ENCODE measurements at places on chromosomes 12 and 14.

DNA sequence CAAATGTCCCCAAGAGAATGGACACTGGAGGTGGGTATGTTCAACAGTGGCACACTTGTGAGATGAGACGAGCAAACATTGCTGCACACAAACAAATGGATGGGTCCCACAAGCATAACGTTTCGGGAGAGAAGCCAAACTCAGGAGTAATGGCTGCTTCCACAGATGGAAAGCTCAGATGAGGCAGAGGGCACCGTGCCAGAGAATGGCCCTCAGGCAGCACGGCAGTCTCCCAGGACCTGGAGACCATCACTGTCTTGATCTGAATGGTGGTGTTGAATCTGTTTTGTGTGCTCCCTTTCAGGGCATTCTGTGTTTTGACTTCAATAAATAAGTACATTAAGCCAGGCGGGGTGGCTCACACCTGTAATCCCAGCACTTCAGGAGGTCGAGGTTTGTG, 8.5 kb upstream of the CDCA4 start:
- DNase-seq: no peak

GRCh38 chr12:46549527-46550265, 177.1 kb upstream of the SLC38A2 start:
- DNase-seq: peak; percentile 78

- no peak for DNase-seq
Measured at GRCh38 chr12:16154990-16155389, 122.5 kb downstream of the SLC15A5 start.

DNA sequence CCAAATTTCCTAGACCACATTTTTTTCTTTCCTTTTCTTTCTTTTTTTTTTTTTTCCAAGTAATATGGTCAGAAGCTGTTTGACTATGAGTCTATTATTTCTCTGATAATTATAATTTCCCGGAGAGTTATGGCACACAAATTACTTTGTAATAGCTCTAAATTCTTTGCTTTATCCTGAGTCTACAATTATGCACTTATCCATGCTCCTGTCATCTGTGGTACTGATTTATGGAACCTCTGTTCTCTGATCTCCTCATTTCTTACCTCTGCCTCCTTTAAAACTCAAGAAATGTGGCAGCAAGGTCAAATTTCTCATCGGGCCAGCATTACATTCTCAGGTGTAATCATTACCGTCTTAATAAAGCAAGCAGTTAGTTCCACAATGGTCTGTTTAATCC, 282.1 kb downstream of the PAWR start:
- DNase-seq: no peak

- no peak for DNase-seq
Measured at GRCh38 chr14:70080076-70080475, 108.7 kb downstream of the SLC8A3 start.

- no peak for DNase-seq
Measured at GRCh38 chr12:1744932-1745331, 54.1 kb downstream of the ADIPOR2 start.

DNA sequence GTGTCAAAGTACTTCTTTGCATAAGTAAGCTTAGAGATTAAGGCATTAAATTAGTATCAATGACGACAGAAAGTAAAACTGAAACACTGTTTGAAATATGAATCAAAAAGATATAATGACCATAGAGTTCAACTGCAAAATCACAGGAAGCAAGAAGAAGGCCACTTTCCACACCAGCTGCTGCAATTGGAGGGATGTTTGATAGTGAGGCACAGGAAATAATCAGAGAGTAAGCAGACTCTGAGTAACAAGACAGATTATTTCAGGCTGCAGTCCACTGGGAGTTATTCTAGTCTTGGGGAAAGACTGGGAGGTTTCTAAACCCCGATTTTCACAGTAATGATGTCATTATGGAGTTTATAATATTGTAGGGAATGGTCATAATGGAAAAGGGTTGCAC, 12.9 kb downstream of the MDGA2 start:
- DNase-seq: no peak

DNA sequence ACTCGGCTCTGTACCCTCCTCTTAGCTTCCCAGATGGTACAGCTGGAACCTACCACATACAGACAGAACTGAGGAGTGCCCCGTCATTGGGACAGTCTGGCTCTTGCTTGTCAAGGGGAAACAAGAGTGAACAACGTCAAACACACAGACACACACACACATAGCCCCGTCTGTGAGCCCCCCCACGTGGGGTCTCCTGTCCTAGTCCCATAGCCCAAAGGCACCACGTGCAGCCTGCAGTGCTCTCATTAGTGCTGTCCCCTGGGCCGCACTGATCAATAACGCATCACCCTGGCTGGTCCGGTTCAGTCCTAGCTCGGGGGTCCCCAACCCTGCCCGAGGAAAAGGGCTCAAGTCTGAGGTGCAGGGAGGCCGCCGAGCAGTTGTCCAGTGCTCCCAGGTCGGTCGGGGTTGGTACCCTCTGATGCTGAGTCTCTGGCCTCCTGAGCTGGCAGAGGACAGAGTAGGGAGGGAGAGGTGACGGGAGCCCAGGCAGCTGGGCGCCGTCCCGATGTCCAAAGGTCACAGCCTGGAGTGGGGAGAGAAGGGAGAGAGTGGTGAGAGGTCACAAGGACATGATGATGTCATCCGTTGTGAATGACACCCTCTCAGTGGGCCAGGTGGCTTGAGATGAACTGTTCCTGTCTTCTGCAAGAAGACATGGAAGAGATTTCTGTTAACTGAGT, 105.4 kb upstream of the NOS1 start:
- DNase-seq: no peak

DNA sequence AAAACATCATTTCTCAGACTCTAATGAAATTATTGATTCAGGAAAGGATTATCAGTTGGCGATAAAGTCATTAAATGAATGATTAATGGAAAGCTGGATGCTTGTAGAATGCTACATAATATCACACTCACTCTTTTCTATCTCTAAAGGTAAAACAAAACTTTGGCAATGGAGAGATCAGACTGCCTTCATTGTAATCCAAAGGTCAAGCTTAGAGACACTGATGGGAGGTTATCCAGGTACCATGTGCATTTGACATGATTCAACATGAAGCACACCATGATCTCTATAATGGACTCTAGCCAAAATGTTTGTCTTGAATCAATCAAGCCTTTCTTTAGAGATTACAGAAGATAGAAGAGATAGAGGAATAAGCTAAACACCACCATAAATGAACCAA, 110.1 kb upstream of the USP44 start:
- no peak for DNase-seq

- DNase-seq: no peak
Measured at GRCh38 chr12:63977441-63977840, 132.9 kb downstream of the SRGAP1 start.

DNA sequence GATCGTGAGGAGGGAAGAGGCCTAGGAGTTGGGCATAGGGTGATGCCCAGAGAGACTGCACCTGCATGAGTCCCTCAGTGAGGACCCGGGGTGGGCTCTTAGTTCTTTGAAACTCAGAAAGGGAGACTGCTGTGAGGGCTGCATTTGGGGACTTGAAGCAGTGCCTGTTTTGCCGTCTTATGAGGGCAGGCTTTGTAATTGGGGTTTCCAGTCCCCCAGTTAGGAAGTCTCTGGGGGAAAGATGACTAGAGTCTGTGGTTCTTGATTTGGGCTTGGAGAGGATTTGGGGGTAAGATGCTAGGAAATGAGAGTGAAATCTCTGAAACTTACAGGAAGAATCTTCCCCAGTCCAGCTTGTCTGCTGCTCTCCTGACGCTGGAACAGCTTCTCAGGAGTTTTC, 99.6 kb downstream of the ARF6 start:
- DNase-seq: no peak

DNA sequence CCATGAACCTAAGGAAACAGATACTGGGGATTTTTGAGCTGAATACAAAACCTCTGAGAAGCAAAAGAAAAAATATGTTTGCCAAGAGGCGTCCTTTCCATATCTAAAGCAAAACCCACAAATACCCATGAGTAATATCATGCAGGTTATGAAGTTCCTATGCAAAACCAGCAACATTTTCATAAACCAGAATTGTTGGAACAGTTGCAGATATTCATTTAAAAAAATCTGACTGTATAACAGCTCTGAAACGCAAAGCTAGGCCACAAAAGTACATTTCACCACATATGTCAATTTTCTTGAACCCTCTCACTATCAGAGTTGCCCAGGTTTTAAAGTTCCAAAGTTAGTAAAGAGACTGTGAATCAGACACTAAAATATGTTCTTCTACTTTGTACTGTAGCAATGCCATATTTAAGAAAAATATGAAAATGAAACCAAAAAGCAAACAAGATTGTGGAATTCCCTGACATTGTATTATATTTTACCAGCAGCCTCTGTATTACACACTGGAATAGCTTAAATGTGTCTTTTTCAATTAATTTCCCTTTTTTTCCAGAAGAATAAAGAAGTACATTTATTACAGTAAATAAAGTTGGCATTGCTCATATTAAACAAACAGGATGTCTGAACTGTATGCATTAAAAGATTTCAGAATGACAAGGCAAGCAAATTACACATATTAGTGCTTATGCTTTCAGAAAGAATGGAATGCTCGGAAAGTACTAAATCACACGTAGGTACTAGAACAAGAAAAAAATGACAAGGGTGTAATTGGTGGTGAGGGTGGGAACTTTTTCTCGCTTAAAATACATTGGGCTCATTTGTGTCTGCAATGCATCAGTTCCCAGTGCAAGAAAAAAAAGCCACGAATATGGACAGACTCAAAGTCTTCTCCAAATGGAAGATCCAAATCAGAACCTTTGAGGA, 33.6 kb upstream of the HIF1A start:
- DNase-seq: no peak

GRCh38 chr14:94638961-94639817, 27.0 kb downstream of the SERPINA3 start:
- no peak for DNase-seq

DNA sequence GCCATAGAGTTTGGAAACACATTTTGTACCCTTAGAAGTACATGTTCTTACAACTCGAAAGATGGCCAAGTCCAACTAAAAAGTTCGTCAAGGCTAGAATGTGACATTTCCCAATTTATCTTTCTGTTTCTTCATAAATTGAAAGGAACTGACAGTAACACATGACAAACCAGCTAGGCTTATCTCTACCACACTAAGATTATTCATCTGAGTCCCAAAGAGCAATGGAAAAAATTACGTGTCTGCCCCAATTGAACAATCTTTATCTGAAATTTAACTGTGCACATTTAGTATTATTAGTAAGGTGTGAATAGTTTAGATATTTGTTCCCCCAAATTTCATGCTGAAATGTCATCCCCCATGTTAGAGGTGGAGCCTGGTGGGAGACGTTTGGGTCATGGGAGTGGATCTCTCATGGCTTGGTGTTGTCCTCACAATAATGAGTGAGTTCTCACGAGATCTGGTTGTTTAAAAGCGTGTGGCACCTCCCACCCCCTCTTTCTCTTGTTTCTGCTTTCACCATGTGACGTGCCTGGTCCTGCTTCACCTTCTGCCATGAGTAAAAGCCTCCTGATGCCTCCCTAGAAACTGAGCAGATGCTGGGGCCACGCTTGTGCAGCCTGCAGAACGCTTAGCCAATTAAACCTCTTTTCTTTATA, 13.3 kb downstream of the CPM start:
- DNase-seq: no peak

- DNase-seq: no peak
Measured at GRCh38 chr12:62933220-62933601, 1.7 kb downstream of the PPM1H start.

GRCh38 chr12:49375406-49375805, 8.1 kb downstream of the SPATS2 start:
- no peak for DNase-seq

DNA sequence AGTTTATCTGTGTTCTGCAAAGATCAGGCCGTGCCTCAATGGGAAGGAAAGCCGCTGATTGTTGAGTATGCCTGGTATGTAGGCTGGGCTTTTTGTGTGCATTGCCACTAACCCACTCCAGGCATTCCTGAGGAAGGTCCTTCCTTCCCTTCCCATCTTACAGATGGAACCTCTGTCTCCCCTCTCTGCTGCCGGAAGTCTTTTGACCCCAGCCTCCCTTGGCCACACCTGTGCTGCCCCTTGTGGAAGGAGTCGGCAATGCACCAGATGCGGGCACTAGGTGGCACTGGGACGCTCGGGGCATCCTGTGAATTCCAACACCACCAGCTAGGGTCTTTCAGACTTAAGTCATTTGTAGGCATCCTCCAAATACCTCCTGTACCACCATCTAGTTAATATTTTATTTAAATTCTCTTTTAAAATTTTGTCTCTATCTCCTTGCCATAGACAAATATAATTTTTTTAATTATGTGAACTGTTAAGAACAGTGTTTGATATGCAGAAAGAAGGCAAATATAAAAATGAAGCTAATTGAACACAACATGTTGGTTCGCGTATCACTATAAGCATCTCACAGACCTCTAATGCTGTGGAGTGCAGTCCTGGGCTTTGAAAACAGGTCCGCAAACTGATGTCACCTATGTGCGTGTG, 99.6 kb downstream of the RIN3 start:
- DNase-seq: no peak

GRCh38 chr12:132506328-132507160, 16.6 kb downstream of the FBRSL1 start:
- DNase-seq: no peak

DNA sequence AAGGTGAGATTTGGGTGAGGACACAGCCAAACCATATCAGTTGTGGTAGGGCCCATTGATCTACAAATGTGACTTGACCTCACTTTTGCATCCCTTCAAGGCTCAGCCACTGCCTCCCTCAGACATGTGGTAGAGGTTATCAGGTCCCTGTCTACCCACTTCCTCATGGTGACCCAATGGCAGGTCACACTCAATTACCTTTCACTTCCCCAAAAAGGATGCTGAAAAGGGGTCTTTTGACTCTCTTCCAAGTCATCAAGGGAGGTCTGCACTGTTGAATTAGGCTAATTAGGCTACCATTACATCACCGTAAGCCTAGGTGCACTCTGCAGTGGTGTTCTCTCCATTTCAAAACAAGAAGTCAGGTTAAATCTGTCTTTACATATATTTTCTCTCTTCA, 22.6 kb upstream of the DRAM1 start:
- DNase-seq: no peak

GRCh38 chr12:121176826-121177529, 33.0 kb upstream of the P2RX4 start:
- no peak for DNase-seq

DNA sequence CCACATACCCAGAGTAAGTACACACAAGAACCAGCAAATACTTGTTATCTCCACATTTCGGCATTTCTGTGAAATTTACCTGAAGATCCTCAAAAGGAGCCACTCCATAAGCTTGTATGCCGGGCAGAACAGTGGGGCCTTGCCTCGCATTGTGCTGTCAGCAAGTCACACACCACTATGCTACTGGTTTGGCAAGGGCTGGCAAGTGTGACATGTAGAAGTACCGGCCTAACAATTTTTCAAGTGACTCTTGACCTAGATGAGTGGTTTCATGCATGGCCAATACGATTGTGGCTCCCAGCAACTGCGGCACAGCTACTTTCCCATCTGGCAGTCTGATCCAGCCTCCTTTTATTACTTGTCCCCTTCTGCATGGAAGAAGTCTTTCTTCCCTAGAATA, 69.8 kb downstream of the GAS2L3 start:
- DNase-seq: no peak
